ENCODE measurements at places on chromosomes 5 and 9.

DNA sequence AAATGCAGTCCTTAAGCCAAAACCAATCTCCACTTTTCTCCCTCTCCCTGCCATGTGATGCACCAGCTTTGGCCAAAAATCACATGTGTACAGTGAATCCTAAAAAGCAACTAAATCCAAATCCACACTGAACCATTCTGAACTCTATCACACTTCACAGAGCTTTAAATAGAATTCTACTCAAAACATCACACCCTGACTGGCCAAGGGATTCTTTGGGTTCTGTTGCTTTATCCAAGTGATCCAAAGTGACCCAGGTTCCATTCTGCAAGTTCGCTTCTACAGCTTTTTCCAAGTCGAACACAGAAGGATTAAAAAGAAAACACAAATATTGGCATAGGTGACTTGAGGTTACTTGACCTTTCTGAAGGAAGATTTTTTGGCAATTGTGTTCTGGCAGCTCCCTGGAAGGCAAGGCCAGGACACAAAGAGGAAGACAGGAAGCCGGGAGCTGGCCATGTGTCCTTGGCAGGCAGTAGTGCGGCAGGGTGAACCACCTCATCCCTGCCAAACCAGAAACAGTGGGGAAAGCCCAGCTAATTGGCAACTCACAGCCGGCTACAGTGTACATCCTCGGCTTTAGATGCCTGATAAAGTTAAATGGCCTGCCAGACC lies 115.0 kb downstream of the NFIB start:
- DNase-seq = no peak

DNA sequence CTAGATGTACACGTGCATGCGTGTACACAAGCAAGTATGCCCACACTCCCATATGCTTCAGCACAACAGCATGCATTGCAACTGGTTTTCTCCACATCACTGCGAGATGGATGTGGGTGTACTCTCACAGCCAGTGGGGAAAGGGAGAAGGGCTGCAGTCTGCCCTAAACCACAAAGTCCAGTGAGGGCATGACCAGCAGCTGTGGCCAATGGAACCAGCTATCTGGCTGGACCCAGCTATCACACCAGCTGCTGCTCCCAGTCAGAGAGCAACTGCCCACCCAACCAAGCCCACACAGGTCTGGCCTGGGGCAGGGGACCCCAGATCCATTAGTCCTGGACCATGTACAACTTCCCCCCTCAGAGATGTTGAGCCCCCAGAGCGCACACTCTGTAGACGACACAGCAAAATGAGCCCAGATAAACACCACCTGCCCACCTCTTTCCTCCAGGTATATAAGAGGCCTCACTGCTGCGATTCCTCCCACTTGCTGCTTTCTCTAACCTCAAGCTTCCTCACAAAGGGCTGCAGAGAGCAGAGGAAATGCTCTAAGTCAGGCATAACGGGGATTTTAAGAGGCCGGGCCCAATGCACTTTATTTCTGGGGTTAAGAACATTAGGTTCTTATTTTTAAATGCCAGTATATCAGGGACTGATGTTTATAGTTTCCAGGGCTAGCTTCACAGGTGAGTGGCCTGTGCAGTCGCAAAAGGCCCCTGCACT lies 39.0 kb downstream of the SHB start:
- no peak for DNase-seq

DNA sequence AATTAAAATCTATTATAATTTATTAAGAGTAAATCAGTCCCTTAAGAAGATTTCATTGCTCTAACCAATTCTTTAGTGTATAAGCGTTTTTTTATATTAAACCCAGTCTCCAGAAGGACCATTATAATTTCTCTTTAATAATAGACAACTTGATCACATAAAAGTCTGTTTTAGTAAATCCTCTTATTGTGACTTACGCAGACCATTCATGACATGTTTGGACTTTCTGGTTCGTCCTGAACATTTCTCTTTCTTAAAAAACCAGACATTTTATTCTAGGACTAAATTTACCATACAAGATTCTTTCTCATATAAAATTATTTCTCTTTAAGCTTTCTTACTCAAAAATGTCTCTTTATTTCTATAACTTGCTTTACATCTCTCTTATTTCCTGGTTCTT lies 196.2 kb upstream of the RAI14 start:
- no peak for DNase-seq

GRCh38 chr9:105431424-105432246 lies 16.2 kb upstream of the FSD1L start:
- DNase-seq = no peak

DNA sequence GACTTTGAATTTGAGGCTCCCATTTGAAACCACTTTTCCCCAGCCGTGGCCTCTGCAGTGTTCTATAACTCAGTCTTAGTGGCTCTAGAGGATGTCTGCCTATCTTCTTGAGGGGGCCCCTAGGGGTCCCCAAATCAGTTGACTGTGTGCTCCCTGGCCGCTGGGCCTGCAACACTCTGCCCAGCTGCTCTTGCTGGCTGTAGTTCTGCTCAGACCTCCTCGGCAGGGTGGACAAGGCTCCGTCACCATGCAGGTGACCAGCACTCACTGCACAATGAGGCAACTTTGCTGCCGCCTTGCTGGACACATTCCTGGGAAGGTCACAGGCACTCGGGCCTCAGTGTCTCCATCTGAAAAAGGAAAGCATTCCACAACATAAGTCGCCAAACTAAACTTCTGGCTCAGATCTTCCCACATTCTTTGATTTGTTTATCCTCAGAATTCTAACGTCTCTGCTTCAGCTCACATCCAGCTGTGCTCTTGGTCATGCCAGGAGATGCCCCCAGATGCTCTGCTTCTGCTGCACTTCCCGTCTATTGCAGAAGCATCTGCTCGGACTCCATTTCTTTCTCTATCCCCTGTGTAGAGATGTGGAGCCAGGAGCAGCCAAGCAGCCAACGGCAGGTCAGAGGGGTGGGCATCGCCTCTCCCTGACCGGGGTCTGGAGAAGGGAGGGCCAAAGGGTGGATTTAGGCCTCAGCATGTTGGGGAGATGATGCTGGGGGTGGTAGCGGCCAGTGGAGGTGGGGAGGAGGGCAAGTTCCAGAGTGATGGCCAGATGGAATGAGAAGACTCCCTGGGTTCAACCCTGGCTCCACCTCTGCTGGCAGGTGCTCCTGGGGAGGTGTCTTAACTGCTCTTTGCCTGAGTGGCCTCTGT lies 133.6 kb downstream of the MVB12B start:
- no peak for DNase-seq

DNA sequence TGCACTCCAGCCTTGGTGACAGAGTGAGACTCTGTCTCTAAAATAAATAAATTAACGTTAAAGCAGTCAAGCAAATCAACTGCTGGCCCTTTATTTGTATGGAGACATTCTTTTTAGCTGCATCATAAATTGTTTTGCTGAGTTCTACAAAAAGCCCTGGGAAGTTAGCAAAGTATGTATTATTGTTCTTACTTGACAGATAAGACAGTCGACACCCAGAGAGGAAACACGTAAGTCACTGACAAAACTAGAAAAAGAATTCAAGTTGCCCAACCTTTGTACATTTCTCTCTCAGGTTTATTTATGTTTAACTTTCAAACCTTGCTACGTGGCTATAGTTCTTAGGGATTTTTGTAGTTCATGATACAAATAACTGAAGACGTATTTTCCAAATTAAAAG lies 40.4 kb upstream of the MACIR start:
- DNase-seq = no peak

DNA sequence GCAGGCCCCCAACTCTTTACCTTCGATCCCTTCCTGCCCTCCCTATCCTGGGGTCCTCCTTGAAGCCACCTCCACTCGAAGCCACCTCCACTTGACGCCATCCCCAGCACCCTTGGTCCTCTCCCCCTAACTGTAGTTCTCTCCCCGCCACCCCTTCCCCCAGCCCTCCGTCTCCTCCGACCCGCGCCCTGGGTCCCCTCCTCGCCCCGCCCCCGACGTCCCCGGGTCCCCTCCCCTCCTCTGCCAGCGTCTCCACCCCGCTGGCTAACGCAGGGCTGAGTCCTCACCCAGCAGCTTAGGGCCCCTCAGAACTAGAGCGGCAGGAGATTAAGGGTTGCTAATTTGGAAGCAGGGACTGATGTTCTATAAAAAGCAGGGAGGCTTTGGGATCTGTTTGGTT lies 30.6 kb upstream of the ANKRD33B start:
- DNase-seq = no peak

DNA sequence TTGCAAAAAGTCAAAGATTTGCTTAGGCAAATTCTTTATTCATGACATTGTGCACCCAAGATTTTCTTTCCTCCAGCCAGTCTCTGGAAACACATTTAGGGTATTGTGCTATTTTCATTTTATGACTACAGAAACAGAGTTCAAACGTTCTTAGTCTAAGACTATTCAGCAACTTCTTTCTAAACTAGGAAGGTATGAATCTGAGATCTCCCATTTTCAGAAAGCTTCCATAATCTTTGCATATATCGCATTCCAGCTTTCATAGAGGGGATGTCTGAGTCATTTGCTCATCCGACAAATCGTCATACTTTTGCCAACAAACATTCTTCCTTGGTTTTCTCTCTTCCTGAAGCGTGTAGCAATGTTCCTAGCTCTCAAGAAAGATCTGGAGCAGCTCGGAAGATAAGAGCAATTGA lies 1.6 kb upstream of the PAPPA start:
- DNase-seq = no peak

- no peak for DNase-seq
Measured at GRCh38 chr9:113602126-113603047, 138.9 kb downstream of the RGS3 start.

DNA sequence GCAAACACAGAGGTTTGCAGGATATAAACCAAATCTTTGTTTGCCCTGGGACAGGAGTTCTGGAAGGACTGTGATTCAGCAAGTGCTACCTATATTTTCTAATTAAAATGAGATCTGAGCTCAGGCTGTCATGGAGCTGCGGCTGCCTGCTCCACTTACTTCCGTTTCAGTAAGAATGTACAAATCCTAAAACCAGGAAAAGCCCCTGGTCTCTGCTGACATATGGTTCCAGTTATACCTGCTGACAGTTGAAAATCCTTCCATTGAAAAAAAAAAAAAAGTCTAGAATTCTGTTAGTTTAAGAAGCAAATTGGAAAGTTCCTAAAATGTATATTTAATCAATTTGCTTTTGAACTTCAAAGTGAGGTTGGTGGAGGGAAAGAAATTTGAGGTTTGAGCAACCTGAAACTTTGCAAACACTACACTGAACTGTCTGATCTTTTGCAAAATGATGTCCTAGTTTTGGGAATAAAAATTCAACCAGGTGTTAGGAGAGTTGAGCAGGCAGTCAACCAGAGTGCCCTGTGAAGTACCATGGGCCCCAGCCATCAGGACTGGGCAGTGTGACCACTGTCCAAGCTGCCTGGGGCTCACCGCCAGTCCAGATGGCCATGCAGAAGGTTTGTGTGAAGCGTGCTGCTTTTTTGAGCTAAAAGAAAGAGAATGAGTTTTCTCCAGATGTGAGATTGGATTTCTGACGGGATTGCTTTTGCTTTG lies 50.6 kb downstream of the SHB start:
- DNase-seq = no peak

DNA sequence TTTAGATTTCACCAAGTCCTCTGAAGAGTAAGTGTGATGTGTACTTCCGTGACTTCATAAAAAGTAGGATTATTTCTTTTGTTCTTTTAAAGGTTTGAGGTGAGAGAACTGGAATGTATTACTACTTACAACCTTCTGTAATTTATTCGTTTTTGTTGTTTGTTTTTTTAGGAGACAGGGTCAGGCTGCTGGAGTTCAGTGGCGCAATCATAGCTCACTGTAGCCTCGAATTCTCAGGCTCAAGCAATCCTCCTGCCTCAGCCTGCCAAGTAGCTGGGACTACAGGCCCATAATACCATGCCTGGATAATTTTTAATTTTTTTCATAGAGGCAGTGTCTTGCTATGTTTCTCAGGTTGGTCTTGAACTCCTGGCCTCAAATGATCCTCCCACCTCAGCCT lies 68.3 kb upstream of the RETREG1 start:
- no peak for DNase-seq

- no peak for DNase-seq
Measured at GRCh38 chr5:146130440-146131045, 25.2 kb upstream of the PLAC8L1 start.

DNA sequence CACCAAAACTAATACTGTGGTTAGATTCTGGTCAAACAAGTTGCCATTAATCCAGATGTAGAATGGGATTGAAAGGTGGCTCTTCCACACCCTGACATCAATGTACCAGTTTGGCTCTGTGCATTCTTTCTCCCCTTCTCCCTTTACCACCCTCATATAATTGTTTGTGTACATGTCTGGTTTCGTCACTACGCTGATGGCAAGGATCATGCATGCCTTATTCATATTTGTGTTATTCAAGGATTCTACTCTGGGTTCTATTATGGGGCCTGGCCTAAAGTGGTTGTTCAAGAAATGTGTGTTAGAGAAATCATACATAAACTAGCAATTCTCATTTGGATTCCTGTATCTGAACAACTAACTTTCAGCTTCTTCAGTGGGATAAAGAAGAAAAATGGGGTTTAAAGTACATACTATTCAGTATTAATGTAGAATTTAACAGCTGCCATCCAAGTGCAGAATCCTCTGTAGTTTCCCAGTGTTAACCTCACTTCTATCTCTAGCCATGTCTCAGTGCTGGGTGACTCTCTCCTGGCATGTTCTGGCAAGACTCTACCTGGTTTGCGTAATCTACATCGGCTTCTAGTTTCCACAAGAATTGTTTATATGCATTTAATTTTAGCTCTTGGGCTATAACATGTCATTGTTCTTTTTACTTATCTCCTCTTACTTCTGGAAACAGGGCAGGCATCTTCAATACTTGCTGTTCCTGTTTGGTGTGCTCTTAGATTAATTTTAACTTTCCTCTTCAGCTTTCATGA lies 27.9 kb upstream of the CDKN2B start:
- no peak for DNase-seq
